ENCODE measurements at places on chromosomes 3 and 15. TPM values are rescaled to one million over a fixed set of nuclear protein-coding genes. Genes with fewer than 3 reads are reported as not detected.

GRCh38 chr3:63875510-63875909 is 11.8 kb downstream of the ATXN7 start:
- ATAC-seq, result no peak

DNA sequence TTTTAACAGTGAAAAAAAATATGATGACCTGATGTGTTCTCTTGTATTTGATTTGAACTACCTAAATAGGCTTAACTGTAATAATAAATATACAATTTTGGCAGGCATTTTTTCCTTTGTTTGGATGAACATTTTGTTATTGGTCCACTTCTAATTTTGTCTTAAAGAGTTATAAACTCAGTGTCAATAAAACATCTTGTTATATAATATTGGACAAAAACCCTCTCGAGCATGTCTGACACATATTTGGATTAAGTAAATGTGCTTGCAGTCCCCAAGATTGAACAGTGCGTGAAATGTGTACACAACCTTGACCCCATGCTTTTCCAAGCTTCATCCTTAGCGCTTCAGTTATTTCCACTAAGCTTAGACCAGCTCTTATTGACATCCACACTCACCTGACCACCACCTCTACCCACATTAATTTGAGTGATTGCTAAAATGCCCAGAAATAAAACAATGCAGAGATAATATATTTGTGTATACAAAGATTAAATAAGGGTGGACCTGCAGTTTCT is 131.7 kb upstream of the ZBED2 start:
- no peak for ATAC-seq

GRCh38 chr15:40354408-40355171 is 3.4 kb upstream of the DISP2 start:
- no peak for ATAC-seq

- no peak for ATAC-seq
Observed at GRCh38 chr3:48951764-48952163, 33.1 kb downstream of the ARIH2 start.

Gene DAZL
- total RNA-seq, result 0.09 TPM
